M059J (cell line): ENCODE measurements at places on chromosomes 2 and 18. TPM values are rescaled to one million over a fixed set of nuclear protein-coding genes. Genes with fewer than 3 reads are reported as not detected.
A peak's percentile ranks its signal among the peaks of the same experiment; 100 is the strongest.

- no peak for DNase-seq
Observed at GRCh38 chr18:79819968-79820351, 22.2 kb downstream of the KCNG2 start.

The OTOS gene
- not detected in 2 replicates for total RNA-seq

The OTX1 gene
- 0.59 and 1.1 TPM in 2 replicates for total RNA-seq

- DNase-seq = no peak
Observed at GRCh38 chr2:118814368-118814767, 33.1 kb downstream of the EN1 start.

GRCh38 chr2:37630301-37630700 is 41.1 kb downstream of the CDC42EP3 start:
- no peak for DNase-seq

The ANKRD30B gene
- 0.57 and 3.4 TPM in 2 replicates for total RNA-seq

The CLASP1 gene
- total RNA-seq = 30.8 and 40.6 TPM in 2 replicates

The ZNF385B gene
- total RNA-seq = 2.4 TPM in 1 of 2 replicates, not detected in the other

The TMEFF2 gene
- 0.12 and 0.34 TPM in 2 replicates for total RNA-seq

- DNase-seq = peak; percentile 49
Observed at GRCh38 chr2:207995887-207996286, 29.4 kb downstream of the PLEKHM3 start.

DNA sequence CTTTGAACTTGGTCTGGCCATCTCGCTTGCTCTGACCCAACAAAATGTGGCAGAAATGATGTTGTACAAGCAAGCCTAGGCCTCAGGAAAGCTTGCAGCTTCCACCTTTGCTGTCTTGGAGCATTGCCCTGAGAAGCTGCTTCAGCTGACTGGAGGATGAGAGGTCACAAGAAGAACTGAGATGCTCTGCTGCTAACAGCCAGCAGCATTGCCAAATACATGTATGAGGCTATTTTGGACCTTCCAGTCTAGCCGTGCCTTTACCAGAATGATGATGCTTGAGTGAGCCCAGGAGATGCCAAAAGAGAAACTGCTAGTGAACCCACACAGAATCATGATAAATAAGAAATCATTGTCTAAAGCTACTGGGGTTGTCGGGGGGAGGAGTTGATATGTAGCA is 13.2 kb upstream of the ITGAV start:
- no peak for DNase-seq

DNA sequence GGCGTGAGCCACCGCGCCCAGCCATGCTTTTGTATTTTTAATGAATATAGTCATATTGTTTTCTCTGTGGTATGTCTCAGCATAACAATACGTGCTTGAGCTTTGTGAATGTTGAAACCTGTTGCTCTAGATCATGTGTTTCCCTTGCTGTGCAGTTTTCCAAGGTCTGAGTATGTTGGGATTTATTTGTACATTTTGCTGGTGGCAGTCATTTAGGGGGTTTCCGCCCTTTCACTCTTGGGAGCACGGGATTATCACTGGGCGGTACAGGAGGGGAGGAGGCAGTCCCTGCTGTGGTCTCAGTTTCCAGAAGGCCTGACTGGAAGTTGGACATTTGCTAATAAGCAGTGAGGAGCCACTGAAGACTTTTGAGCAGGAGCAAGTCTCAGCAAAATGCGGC is 24.9 kb upstream of the CATIP start:
- DNase-seq = no peak

DNA sequence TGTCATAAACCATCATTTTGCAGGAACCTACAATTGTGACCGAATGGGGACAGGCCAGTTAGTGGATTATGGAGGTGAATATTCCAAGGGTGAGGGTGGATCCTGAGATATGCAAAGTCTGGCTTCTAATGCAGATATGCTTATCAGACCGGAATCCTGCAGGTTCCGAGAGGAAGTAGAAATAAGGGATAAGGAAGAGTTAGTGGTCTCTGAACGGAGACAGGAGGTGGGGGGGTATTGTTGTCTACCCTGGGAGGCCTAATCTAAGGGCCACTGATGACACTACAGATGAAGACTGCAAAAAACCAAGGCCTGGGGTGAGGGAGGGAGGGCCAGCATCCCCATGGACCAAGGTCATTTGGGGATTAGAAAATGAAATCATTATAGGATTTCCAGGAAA is 67.7 kb upstream of the GATA6 start:
- DNase-seq = no peak

DNA sequence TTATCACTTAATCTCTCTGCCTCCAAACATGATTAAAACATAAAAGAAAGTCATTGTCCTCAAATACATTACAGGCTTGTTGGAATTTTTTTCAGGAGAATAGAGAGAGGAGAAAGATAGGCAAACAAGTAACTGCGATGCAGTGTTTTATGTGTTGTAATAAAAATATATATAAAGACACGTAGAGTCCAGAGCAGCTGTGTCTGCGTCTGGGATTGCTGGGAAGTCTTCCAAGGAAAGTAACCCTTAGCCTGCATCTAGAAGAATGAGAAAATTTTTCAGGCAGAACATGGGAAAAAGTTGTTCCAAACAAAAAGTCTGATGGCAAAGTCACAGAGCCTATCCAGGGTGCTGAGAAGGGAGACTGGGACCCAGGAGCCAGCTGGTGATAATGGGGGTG is 91.8 kb upstream of the ST6GAL2 start:
- no peak for DNase-seq

GRCh38 chr2:101698014-101698843 is 722 bp downstream of the MAP4K4 start:
- peak; percentile 33 for DNase-seq

The LIMS3 gene
- total RNA-seq = 0.17 and 2.3 TPM in 2 replicates

- no peak for DNase-seq
Observed at GRCh38 chr2:45898819-45899218, 247.3 kb downstream of the PRKCE start.

DNA sequence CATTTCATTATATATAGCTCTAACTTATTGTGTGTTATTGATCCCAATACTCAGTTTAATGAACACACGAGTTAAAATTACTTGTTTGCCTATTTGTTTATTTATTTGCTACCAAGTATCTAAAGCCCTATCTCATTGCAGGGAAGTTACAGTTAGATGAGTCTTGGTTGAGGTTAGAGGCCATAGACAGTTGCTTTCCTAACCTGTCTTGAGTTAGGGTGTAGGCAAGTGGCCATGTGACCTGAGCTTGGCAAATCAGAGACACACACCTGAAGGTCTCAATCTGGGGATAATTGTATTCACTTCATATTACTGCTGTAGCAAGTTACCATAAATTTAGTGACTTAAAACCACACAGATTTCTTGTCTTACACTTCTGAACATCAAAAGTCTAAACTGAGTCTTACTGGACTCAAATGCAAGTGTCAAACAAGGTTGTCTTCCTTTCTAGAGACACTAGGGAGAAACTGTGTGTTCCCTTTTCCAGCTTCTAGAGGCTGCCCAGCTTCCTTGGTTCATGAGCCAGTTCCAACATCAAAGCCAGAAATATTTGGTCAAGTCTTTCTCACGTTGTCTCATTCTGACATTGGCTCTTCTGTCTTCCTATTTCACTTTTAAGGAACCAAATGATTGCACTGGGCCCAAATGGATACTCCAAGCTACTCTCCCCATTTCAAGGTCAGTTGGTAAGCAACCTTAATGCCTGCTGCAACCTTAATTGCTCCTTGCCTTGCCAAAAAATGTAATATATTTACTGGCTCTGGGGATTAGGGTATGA is 39.7 kb downstream of the COL3A1 start:
- DNase-seq = no peak

The MRO gene
- not detected in 2 replicates for total RNA-seq

- DNase-seq = no peak
Observed at GRCh38 chr2:156042895-156043294, 289.6 kb downstream of the NR4A2 start.

The MC5R gene
- total RNA-seq = not detected in 2 replicates

- no peak for DNase-seq
Observed at GRCh38 chr2:206698811-206699210, 19.4 kb downstream of the DYTN start.

The ABCG5 gene
- total RNA-seq = not detected in 2 replicates

GRCh38 chr2:62201307-62201706 is 5.4 kb downstream of the B3GNT2 start:
- DNase-seq = peak; percentile 50

GRCh38 chr2:41698678-41699422 is 349.0 kb upstream of the PKDCC start:
- DNase-seq = no peak

DNA sequence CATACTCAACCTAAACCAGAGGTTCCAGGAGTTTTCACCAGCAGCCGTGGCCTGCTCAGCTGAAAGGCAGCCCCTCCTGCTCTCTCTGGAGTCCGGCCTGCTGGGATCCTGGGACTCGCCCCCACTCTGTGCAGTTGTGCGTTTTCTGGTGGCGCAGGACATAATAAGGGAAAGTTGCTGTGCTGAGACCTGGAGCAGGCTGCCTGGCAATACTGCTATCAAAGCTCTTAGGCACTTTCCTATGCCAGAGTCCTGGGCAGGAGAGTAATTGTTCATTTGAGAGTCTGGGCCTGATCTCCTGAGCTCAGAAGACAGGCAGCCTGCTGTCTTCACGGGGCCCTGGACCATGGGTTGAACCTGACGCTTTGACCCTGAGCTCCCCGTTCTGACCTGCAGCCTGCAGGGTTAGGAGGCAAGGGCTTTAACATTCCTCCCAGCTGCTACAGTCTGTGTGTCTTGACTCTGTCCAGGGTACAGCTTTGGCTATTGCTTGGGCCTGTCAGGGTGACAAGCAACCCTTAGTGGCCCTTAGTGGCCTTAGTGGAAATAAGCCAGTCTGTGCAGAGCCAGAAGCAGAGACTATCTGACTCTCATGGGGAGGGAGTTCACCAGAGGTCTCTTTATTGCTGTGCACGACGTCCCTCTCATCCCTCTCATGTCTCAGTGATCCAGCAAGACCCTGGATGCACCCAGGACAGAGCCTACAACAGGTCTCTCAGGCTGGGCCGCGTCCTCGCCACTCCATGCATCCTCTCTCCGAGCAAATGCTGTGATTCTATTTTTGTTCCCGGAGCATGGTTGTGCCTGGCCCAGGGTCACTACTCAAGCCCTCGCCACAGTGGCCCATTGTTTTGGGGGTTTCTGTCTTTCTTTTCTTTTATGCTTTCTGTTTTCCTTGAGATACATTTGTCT is 60.6 kb downstream of the ACKR3 start:
- no peak for DNase-seq

DNA sequence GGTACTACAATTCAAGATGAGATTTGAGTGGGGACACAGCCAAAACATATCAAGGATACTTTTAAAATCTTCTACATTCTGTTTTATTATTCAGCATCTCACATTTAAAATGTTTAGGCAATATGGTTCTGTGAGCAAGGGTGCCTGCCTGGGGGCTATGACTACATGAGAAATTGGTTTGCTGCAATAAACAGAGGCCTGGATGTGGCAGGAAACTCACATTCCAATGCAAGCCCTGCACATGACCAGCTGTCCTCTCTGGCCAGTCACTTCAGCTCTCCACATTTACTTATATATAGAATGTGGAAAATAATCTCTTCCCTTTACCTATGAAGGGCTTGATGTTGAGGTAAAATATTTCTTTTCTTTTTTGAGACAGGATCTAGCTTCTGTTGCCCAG is 193.4 kb downstream of the LRRTM1 start:
- DNase-seq = no peak

The ALLC gene
- total RNA-seq = not detected in 2 replicates

GRCh38 chr18:58965291-58966004 is 100.8 kb downstream of the ZNF532 start:
- no peak for DNase-seq
